ENCODE measurements at places on chromosomes 3 and 15.

DNA sequence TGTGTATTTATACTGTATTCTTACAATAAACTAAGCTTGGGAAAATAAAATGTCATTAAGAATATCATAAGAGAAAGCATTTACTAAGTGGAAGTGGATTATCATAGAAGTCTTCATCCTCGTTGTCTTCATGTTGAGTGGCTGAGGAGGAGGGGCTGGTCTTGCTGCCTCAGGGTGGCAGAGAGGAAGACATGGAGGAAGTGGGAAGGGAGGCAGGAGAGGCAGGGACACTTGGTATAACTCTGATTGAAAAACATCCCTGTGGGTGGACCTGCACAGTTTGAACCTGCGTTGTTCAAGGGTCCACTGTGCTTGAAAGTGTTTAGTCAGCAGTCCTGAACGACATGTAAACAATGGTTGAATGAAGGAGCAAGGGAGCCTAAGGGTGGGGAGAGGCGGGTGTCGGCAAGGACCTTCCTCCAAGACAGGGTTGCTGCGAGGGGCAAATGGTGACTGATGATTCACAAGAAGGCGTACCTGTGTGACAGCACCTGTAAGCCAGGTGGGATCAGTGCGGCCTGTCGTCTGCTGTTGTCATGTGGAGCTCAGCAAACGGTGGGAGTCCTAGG, 103.8 kb upstream of the KLF13 start:
- no peak for DNase-seq

DNA sequence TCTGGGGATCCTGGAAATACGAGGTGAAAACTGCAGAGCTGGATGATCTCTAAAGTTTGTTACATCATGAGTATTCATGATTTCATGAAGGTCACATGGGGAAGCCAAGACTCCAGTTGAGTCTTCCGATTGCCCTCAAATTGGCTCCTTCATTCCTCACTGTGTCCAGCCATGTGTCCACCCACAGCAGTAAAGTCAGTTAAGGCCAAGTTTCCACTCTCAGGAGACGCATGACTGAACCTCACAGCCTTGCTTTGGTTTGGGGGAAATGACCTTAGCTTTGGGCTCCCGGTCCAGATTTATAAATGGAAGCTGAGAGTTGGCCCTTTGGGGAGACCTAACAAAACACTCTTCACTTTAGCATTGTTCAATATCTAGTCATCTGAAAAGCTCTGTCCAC, 289.7 kb upstream of the MCTP2 start:
- DNase-seq: no peak

DNA sequence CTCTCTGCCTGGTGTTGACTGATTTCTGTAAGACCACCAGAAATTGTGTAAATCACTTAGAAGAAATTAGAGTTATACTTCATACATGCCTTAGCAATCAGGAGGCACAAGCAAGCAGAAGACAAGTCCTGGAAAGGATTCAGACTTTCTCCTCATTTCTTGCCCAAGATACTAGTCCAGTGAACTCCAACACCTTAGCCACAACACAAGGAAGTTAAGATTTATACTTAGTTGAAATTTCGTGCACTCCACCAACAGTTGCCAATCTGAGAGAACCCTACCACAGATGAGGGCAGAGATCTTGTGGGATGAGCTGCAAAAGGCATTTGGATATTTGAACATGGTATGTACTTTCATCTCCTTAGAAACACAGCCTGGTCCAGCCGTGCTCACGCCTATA, 2.3 kb downstream of the P3H2 start:
- no peak for DNase-seq

DNA sequence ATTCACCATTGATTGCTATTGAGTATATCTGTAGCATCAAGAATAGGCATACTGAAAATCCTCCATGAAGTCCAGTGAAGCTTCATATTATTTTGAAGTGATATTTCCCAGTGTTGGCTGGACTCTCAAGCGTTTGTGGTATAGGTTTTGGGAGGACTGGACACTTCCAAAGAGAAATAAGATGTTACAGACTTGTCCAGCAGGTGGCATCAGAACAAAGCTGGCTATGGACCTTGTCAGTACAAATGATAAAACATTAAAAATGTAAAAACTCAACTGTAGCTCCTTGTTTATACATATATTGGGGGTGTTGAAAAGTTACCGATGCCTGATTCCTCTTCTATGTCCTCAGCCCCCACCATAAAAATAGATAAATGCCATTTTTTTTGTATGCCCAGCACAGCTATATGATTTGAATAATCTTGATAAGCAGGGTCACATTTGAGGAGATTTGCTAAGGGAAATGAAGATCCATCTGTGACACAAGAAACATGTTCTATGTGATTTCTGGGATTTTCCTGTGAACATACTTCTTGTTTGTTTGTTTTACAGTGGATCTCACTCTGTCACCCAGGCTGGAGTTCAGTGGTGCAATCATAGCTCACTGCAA, 54.5 kb upstream of the GOLGA6B start:
- DNase-seq: peak; percentile 27

DNA sequence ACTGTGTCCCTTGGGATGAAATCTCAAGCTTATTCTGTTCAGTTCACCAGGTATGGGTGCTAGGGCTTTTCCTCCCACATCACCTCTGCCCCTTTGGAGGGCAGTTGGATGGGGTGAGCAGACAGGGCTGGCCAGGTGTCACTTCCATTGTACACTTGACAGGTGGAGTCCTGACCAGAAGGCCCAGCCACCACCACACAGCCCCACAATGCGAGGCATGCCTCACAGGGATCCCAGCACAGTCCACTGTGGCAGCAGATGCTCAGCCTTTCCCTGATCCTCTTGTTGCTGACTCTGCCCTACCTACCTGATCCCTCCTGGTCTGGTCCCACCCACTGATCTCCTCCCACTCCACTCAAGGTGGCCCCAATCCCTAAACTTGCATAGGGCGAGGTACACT, 88.2 kb downstream of the ANP32A start:
- DNase-seq: no peak

DNA sequence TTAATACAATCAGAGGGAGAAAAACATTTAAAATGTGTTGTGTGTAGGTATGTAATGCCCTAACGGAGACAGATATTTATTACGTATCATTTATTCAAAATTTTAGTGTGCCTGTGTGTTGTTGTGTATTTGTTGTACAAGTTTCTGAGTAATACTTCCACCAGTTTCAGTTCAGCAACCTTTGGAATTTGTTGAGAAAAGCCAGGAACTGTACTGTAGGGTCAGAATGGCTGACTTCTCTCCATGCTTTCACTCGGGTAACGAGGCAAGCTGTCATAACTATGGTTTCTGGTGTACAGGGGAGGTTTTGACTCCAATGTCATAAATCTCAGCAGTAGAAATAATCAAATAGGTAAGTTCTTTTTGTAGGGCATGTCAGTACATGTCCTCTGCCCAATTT, 23.8 kb upstream of the CNTN6 start:
- no peak for DNase-seq
